NCI-H2107 (cell line): ENCODE measurements at places on chromosomes 7 and 10.

DNA sequence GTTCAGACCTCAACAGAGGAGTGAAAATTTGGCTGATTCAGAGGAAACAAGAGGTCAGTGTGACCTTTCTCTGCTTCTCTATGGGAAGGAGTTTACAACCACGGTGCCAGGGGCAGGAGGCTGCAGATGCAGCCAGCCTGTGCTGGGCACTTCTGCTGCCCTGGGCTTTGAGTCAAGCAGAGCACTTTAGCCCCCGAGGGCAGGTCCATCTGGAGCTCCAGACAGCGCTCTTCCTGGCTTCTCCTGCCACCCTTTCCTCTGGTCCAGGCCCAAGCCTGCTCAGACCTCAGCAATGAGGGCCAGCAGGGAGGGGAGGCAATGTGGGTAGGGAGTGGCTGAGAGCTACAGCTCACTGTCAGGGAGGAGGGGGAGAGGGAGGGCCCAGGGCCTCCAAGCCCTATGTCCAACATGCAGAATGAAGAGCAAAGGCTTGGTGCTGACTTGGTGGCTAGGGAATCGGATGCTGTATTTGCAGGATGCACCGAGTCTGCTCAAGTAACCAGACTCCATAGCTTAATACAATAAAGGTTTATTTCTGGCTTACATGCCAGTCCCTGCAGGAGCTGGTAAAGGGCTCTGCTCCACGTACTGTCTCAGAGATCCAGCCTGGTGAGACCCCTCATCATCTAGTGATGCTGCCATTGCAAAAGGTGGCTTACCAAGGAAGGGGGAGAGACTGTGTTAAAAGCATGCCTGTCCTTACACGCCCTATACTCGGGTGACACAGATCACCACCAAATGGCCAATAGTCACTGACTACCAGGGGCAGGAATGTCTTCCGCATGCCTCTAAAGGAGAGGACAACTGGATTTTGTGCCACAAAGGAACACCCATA, 481.6 kb downstream of the RPS24 start:
- DNase-seq, result no peak

- DNase-seq, result no peak
Observed at GRCh38 chr7:33038639-33039038, 23.9 kb downstream of the NT5C3A start.

GRCh38 chr7:64879086-64879730, 23.9 kb upstream of the ZNF273 start:
- DNase-seq, result no peak

GRCh38 chr10:45564303-45564959, 108.1 kb downstream of the ZFAND4 start:
- DNase-seq, result no peak

- DNase-seq, result no peak
Observed at GRCh38 chr7:125773113-125773785, 843.6 kb upstream of the POT1 start.

DNA sequence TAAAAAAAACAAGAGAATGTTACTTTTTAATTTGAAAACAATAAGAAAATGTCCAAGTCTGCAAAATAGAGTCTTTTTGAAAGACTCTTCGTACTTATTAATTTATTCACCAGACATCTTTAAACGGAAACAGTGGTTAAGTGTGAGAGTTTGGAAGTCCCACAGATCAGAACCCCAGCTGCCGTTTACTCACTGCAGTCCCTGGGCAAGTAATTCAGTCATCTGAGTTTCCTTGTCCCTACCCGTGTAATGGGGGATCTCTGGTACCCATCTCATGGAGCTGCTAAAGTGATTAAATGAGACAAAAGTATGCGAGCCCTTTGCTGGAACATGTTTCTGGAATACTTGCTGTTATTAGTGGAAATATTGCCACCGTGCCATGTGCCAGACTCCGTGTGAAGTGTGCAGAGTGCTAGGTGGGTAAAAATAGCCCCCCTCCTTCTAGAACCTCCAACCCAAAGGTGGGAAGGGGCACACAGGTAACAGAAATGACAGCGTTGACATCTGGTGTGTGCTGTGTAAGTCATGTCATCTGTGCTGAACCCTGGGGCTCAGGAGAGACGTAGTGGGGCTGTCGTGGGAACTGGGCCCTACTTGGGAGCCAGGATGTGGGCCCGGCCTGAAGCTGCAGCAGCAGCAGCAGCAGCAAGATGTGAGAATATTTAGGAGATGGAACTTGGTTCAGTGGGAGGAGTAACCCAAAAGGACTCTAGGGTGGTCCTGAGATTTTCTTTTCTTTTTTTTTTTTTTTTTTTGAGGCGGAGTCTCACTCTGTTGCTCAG, 140.5 kb downstream of the CUX1 start:
- no peak for DNase-seq

DNA sequence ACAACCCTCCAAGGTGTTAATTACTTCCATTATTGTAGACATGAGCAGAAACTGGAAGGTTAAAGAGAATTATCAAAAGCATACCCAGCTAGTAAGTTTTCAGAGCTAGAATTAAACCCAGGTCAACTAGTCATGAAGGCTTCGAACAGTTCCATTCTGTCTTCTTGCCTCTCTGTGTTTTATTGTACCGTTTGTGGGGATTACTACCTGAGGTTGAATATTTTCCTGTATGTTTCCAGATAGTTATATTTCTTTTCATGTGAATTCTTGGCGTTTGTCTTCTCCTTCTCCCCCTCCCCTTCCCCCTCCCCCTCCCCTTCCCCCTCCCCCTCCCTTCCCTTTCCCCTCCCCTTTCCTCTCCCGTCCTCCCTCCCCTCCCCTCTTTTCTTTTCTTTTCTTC, 218.0 kb upstream of the GALNT17 start:
- DNase-seq, result no peak

DNA sequence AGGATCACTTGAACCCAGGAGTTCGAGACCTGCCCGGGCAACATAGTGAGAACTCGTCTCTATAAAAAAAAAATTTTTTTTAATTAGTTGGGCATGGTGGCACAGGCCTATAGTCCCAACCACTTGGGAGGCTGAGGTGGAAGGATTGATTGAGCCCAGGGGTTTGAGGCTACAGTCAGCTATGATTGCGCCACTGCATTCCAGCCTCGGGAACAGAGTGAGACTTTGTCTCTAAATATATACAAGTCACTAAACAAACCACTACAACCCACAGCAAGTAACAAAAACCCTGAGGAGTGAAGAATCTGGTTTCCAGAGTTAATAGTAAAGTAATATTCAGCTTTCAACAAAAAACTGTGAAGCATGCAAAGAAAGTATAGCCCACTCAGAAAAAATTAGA, 32.7 kb upstream of the HHEX start:
- no peak for DNase-seq

- DNase-seq, result no peak
Observed at GRCh38 chr7:22255342-22255741, 101.6 kb downstream of the RAPGEF5 start.

DNA sequence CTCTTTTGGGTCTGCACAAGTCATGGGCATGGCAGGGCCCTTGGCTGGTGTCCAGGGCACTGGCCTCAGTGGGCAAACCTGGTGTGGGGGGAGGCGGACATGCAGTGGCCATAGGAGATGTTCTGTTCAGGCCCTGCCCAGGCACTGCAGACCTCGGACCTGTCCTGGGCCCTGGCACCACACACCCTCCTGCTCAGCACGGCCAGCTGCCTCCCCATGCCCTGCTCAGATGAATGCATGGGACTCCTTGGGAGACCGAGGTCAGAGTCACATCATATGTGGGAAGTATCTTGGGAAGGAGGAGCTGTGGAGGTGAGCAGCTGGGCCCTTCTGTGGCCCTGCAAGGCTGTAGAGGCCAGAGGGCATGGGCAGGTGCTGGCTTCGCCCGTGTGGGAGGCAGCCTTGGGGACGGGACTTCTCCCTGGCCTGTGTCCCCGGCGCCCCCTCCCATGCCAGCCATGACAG, 130.8 kb downstream of the VIPR2 start:
- DNase-seq, result no peak

DNA sequence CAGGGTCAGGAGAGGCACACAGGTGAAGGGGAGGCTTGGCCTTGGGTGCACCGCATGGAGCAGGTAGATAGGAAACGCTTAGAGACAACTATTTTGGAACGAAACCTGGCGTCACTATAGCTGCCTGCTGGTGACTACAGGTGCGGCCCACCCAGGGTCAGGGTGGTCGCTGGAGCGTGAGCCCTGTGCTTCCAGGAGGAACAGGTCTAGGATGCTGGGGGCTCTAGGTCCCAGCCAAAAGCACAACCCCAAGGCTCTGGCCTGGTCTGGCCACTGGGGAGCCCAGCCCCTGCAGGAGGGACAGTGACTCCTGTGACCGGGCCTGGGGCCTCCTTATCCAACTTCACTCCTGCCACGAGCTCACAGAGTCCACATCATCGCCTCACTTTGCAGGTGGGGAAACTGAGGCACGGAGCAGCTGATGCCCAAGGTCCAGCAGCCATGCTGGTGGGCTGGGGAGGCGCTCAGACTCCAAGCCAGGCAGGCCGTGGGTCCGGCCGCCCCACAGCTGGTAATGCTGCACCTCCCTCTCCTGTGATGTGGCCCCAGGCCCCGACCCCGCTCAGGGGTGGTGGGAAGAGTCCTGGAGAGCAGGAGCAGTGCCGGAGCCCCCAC, 9.0 kb downstream of the LFNG start:
- no peak for DNase-seq

- no peak for DNase-seq
Observed at GRCh38 chr10:49599546-49599945, 10.6 kb upstream of the SLC18A3 start.

GRCh38 chr10:22651276-22651980, 63.0 kb downstream of the PIP4K2A start:
- no peak for DNase-seq

DNA sequence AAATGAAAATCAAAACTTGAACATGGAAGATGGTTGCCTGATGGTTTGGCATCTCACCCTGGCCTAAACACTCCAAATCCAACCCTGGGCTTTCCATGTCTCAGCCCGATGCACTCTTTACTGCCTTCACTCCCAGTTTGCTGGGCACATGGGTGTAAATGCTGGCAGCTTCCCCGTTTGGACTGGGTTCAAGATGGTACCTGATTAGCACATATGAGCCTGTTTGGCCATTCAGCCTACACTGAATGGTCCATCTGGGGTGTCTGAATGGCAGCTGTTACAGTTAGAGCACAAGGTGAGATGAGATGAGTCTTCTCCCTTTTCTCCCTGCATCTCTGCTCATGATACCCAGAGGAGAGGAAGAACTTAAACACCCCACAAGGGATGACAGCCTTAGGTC, 37.1 kb downstream of the ATXN7L1 start:
- DNase-seq, result no peak

DNA sequence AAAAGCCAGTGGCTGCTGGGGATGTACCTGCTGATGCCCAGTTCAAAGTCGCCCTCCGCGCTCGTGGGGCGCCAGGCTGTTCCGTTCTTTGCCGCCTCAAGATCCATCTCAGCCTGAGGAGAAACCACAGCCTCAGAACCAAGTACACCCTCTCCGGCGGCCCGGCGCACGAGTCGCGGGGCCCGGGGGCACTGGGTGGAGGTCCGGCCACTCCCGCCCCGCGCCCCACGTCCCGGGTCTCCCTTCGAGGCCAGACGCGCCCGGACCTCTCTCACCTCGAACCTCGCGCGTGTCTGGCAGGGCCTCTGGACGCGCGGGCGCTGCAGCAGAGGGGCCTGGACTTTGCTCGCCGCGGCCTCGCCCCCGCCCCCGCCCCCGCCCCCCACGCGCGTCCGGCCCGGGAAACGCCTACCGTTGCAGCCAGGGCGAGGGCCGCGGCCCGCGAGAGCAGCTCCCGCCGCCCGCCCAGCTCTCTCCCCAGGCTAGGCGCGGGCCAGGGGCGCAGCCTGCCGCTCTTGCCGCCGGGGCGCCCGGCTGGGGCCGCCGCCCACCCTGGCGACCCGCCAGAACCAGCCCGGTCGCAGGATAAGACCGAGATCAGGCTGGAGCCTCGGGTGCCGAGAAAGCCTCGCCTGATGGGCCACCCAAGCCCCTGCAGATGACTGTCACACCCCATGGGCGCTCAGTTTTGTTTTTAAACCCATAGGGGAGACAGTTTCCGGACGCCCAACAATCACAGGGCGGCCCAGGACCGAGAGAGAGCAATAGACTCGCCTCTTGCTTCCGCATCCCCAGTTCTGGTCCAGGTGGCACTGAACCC, at the start of gene ABCB4:
TSS of gene ABCB4 (minus strand) at position 322 of the 820 bp plus-strand sequence. CDS start at position 107, 215 bp downstream.
- DNase-seq, result no peak
